ENCODE measurements at places on chromosomes 4 and X.

- no peak for DNase-seq
These were observed 822 bp downstream of the ZNF275 start for GRCh38 chrX:153334654-153335295.

DNA sequence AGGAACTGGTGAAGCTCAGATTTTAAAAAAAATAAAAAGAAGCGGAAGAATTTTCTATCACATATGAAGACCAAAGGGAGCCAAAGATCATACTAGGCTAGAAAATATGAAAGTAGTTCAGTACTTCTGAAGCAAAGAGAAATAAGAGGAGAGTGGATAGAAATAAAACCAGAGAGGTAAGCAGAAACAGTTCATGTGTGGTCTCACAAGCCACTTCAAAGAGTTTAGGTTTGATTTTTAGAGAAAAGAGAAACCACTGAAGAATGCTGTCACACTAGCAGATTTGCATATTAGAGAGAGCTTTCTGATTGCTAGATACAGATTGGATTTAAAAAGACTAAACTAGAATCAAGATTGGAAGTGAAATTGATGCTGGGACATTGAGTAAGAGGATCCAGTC is 51.7 kb downstream of the GABRA3 start:
- DNase-seq = no peak

- no peak for DNase-seq
These were observed 12.4 kb downstream of the DDIT4L start for GRCh38 chr4:100177855-100178254.

DNA sequence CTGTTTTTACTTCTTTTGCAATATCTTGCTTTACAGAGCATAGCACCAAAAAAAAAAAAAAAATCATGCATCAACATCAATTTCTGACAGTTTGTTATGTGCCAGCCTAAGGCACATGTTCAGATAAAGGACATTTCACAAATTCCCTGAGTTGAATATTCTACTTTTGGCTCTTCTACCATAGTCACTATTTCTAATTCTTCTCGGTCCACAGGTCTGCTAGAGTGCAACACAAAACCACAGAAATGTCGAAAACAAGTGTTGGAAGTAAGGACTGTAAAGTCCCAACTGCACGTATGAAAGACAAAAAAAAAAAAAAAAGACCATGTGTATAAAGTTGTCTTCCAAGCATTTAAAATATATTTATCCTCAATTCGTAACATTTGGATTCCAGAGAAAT is 494.2 kb upstream of the INTU start:
- DNase-seq = no peak

GRCh38 chr4:90582087-90582486 is 454.9 kb downstream of the CCSER1 start:
- DNase-seq = no peak

DNA sequence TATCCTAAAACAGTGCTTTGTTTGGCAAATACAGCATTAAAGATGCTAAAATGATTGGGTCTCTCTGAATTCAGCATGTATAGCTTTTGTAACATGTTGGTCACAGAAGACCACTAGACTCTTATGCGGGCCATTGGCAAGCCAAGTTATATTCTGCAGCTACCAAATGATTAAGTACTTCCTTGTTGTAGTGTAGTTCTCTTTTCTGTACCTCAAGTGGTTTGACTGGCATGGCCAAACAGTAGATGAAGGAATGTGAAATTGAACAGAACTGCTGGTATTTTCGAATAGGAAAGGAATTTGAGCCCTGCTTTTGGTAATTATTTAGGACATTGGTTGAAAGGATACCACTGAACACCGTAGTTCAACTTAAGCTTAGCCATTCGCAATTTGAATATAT is 193.9 kb upstream of the GPC4 start:
- DNase-seq = no peak

- no peak for DNase-seq
These were observed 174.6 kb downstream of the PCDH10 start for GRCh38 chr4:133323670-133324069.

DNA sequence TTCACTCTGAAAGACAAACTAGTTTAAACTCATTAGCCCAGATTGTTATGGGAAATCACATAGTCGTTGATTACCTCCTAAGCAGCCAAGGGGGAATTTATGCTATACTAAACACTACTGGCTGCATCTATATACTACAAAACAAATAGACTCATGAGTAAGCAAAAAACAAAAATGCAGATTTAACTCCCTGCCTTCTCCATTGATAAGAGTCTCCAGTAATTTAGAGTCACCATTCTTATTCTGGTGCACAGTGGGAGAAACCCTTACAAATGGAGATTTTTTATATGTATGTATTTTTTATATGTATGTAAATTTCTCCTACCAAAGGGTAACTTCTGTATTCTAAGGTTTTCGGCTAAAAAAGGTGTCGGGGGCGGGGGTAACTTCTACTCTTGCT is 126.6 kb downstream of the PLS3 start:
- no peak for DNase-seq

DNA sequence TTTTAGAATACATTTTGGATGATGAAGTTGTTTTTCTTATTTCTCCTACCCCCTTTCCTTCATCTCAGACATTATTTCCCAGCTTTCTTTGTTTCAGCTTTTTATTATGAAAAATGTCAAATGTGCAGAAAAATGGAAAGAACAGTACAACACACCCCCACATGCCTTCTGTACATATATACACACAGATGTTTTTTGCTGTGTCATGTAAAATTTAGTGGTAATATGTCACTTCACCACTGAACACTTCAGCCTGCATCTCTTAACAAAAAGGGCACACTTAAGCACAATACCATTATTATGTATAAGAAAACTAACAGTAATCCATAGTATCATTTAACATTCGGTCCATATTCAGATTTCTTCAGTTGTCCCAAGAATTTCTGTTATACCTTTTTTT is 37.8 kb downstream of the OCRL start:
- no peak for DNase-seq

GRCh38 chr4:182938205-182938645 is 21.0 kb upstream of the DCTD start:
- DNase-seq = peak; percentile 82

DNA sequence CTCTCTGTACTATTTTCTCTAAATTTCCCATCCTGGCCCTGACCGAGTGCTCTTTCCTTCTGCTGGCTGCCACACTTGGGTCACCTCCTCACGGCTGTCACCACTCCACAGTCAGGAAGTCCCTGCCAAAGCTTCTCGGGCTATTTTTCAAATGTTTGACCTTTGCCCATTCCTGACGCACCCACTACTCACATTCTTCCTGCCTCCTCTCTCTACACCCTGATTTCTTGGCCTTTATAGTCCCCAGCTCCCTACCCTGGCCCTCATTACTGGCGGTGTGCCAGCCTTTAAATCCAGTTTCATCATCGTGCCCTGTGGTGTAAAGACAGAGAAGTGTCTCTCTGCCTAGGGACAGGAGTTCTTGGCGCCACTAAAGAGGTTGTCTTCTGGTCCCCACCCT is 46.4 kb upstream of the GATB start:
- DNase-seq = no peak

- no peak for DNase-seq
These were observed 21.3 kb upstream of the SULT1B1 start for GRCh38 chr4:69781458-69782418.

- DNase-seq = no peak
These were observed 116.3 kb downstream of the DHX15 start for GRCh38 chr4:24468071-24468470.

- peak; percentile 11 for DNase-seq
These were observed 117.2 kb upstream of the FAT1 start for GRCh38 chr4:186840771-186841301.

GRCh38 chr4:137451172-137451825 is 81.0 kb downstream of the PCDH18 start:
- DNase-seq = no peak

- no peak for DNase-seq
These were observed 84.6 kb downstream of the NDST4 start for GRCh38 chr4:115028682-115029410.

- DNase-seq = no peak
These were observed 236.7 kb downstream of the PRDM5 start for GRCh38 chr4:120685756-120686278.

DNA sequence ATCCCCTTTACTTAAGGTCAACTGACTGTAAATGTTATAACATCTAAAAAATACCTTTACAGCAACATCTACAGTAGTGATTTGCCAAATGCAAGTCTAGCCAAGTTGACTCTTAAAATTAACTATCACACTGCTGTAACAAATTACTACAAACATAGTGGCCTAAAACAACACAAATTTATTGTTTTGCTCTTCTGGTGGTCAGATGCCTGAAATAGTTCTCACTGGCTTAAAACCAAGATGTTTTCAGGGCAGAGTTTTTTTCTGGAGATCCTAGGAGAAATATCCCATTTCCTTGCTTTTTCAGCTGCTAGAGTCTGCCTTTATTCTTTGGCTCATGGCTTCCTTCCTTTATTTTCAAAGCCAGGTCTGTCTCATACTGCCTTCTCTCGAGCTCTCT is 120.5 kb downstream of the ADGRL3 start:
- DNase-seq = no peak

DNA sequence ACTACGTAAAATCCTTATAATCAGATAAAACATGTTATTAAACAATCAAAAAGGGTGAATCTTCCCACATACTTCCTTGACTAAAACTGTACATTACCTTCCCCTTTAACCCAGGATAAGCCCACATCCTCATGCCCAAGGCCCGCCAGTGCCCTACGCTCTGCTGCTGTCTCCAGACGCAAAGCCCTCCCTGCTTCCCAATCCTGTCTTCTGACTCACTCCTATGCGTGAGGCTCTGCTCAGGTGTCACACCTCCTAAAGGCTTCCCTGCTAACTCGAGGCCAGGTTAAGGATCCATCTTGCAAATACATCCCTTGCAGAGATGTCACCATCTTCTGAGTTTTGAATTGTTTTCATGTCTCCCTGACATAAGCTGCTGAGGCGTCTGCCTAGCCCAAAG is 61.6 kb downstream of the STX18 start:
- DNase-seq = no peak

DNA sequence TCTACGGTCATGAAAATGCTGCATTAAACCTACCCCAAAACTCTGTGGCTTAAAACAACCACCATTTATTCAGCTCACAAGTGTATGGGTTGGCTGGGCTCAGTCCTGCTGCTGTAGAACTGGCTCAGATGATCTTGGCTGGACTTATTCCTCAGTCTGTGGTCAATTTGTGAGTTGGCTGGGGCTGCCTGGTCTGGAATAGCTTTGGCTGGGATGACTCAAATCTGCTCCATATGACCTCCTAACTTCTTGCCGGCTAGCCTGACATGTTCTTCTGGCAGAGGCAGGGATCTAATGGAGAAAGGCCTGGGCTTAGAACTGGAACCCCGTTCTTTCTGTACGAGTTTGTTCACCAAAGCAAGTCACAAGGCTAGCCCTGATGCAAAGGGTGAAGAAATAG is 71.7 kb downstream of the CFAP299 start:
- DNase-seq = peak; percentile 75

DNA sequence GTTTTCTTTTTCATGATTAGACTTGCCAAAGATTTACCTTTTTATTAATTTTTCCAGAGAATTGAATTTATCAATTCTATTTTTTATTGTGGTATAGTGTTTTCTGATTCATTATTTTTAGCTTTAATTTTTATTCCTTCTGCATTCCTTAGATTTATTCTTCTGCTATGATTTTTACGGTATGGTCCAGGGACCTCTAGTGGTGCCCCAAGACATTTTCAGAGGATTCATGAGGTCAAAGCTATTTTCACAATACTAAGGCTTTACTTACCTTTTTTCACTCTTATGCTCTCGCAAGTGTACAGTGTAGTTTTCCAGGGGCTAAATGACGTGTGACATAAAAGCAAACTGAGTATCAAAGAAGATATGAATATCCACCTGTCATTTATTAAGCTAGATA is 8.0 kb downstream of the RADX start:
- DNase-seq = peak; percentile 11

DNA sequence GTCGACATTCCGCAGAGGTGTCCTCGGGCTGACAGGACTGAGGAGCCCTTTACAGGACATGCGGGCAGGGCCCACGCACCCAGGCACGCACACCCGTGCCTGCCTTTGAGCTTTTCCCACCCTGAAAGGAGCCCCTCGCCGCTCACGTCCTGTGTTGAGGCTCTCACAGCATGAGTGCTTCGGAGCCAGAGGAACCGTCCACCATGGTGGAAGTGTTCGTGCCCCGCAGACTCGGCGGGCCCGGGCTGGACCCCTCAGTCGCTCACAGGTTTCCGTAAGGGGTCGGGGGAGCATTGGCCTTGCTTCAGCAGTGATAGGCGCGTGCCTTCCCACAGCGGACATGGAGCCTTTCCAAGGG is 36.9 kb downstream of the PIGG start:
- no peak for DNase-seq

DNA sequence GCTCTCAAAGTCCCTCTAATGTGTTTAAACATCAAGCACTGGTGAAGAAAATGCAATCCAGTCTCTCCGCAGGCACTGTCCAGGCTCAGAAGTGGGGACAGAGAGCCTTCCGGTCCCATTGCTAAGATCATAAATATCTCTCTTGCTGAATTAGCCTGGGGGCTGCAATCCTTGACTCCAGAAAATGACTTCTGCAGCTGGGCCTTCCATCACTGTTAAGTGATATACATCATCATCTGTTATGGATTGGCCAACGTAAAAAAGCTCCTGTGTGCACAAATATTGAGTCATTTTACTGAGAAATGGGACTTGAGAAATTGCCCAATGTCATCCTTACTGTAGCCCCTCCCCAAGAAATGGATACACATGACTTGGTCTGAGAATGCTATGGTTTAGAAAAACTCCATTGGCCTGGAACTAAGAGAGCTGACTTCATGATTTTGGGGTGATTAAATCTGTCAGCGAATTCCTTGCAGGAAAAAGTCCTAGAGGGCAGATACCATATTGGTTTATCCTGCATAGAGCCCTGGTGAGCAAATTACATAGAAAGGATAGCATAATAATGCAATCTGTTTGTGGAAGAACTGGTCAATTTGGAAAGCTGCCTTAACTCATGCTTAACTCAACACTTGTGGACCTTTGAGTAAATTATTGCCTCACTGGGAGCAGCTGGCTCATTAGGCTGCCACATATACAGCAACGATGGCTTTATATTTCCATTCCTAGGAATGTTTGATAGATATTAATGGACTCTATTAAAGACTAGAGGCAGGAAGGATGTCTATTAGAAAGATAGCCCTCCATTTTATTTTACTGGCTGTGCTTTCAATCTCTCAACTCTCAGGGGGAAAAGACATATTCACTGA is 346.1 kb downstream of the GBA3 start:
- DNase-seq = no peak

DNA sequence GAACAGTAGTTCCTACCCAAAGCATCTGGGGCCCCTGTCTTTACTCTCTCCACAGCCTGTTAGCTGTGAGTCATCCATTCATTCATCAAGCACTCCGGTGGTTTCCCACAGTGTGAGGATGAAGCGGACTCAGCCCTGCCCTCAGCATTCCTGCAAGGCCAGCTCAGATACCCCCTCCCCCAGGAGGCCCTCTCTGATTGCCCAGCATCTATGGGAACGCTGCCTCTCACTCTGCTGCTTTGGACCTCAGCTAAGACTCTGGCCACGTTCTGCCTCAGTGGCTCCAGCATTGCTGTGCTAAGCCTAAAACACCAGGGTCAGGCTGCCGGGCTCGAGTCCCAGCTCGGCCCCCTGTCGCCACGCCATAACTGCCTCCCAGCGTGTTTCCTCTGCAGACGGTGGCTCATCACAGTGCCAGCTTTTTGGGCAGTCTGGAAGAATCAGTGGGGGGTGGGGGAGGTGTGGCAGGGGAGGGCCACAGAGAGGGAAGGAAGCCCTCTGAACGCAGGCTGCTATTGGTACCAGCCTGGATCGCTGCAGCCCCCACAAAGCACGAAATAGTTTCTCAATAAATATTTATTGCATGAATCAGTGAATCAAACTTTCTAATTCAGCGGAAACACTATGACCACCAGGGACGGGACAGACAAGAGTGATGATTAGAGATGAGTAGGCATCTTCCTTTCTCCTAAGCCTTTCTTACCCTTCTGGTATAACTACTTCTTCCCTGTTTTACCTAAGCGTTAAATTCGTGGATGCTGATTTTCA is 74.4 kb downstream of the SORCS2 start:
- peak; percentile 84 for DNase-seq

Measured in AG08396 (cell line).